Hematopoietic multipotent progenitor cell treated with erythropoietin and hydrocortisone succinate and interleukin-3 and kit ligand, for 8 days (in vitro differentiated cells): ENCODE measurements at places on chromosomes 4 and X.

DNA sequence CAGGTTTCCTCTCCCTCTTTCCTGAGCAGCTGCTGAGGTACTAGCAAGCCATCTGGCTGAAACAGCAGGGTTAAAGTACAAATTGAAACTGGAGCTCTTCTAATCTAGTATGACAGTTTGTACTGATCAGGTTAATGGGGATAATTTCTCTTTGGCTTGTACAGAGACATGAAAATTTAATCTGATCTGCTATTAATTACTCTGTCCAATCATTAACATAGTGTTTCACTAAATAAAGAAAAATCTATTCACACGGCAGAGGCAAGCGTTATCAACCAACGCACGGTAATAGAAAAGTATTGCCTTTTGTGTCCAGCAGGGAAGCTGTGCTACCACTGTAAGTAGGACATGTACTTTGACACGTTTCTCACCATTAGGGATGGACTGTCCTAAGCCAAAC, 71.1 kb downstream of the IGSF1 start:
- no peak for DNase-seq

- no peak for DNase-seq
These were observed 7.4 kb upstream of the TNIP2 start for GRCh38 chr4:2763511-2763967.

DNA sequence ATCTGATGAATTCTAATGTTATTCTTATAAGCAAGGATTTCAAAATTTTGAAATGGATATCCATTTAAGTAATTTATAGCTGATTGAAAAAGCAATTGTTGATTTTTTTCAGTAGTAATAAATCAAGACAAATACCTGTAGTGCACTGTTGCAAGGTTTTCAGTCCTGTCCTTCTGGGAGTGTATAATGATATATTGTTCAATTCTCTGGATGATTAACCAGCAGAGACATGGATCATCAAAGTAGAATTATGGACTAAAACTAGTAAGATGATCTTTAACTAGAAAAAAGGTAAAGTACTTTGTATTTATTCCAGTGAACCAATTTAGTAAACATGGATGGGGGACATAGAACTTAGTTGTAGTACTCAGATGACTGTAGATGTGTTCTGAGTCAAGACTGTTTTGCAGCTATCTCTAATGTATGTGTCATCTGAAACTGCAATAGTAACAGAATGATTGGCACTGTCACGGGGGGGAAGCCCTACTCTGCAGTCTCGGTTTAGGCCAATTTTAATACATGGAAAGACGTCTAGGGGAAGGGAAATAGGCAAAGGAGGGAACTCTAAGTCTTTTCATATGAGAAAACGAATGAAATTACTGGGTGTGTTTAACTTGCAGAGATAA, 121.9 kb downstream of the GLRA3 start:
- DNase-seq: no peak

- DNase-seq: no peak
These were observed 92.2 kb upstream of the SLIT2 start for GRCh38 chr4:20159516-20159915.

- DNase-seq: no peak
These were observed 1242.8 kb upstream of the DIAPH2 start for GRCh38 chrX:95441836-95442235.

DNA sequence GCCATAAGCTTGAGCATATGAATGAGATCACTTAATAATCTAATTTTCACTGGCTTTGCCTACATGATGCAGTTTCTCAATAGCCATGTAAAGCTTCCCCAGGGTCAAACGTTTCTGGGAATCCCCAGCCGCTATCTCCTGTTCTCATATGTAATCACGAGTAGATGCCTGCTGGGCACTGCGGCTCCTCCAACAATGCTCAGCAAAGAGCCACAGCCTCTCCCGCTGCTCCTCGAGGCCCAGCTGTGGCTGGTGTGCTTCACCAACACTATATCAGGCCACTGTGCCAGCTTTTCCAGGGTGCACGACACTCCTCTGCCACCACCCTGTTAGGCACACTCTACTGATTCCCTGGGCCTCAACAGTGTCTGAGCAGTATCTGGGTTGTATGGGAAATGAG, 78.3 kb upstream of the RASGEF1B start:
- no peak for DNase-seq

GRCh38 chrX:50719614-50720013, 94.4 kb downstream of the SHROOM4 start:
- no peak for DNase-seq

- DNase-seq: no peak
These were observed 114.6 kb downstream of the PCDH18 start for GRCh38 chr4:137417676-137418075.

GRCh38 chrX:9310616-9311015, 154.2 kb upstream of the TBL1X start:
- no peak for DNase-seq

DNA sequence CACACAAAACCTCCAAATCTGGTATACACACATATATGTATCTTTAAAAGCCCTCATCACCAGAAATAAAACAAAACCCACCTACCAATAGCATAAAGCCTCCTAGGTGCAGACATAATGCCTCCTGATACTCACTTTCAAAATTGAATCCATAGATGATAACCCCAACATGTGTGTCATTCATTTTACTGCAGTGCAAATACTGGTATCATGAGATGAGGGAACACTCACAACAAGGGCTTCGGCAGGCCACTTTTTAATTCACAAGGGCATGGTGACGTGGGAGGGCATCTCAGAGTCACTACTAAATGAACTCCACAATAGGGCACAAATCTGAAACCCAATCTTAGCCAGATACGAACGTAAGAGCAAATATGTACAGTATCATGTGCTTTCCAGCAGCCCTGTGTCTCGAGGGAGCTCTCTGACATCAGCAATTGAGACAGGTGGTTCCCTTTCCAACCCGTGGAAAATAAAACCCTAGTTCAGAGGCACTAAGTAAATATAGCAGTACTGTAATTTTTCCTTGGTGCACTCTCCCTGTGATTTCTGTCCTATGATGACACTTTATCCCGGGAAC, 14.1 kb upstream of the PPARGC1A start:
- DNase-seq: no peak
